ENCODE measurements at places on chromosomes 12 and 14. TPM values are rescaled to one million over a fixed set of nuclear protein-coding genes. Genes with fewer than 3 reads are reported as not detected.

The DACT1 gene
- polyA plus RNA-seq = 0.25 TPM

The HOXC4 gene
- 2.3 TPM for polyA plus RNA-seq

The TMCC3 gene
- 15.2 TPM for polyA plus RNA-seq

The KRT83 gene
- not detected for polyA plus RNA-seq

The MEG3 gene
- polyA plus RNA-seq = not detected
